Progenitor cell of endocrine pancreas (in vitro differentiated cells): ENCODE measurements at places on chromosomes 2 and 18. TPM values are rescaled to one million over a fixed set of nuclear protein-coding genes. Genes with fewer than 3 reads are reported as not detected.

DNA sequence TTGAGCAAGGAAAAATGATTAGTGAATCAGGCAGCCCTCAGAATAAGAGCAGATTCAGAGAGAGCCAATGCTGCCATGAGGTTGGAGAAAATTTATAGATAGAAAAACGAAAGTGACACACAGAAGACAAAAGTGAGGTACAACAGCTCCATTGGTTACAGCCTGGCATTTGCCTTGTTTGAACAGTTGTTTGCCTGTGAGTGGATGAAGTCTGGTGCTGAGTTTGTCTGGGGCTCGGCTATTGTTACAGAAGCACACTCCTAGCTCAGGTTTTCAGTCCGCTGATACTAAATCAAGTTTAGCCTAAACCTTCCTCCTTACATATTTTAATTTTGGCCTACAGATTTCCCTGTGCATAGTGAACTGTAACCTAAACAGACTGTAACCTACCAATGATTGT, 387.8 kb upstream of the RAB12 start:
- no peaks in the 10 kb centered on the region for H3K27me3 ChIP-seq
- no peaks in the 10 kb centered on the region for H3K36me3 ChIP-seq
- H3K27ac ChIP-seq, result no peak overlapping the region
- DNase-seq, result no peak
- H3K4me3 ChIP-seq, result no peak overlapping the region

DNA sequence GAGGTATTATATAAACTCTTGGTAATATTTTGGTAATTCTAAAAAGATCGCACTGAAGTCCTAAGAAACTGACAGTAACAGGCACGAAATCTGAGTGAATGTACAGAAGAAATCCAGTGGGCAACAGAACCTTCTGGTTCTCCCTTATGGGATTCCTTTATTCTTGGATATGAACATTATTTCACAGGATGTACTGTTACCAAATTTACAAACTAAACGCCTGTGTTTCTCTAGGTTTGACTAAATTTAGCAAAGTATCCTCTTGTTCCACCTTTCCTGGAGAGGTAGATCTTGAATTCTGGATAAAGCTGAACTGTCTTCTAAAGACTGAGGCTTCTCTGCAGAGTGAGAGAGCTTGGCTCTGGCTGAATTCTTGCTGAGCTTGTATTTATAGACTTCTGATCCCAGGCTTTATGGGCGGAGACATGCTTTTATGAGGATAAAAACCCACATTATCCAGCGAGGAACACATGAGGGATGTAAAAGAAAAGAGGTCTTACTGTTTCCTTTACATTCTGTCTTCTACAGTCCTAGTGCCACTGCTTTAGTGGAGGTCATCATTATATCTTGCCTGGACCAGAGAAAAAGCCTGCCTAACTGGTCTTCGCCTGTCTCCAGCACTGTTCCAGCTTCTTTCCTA, 220.8 kb downstream of the CDH2 start:
- no peak overlapping the region for H3K4me3 ChIP-seq
- DNase-seq, result no peak
- H3K27ac ChIP-seq, result no peak overlapping the region
- H3K4me1 ChIP-seq, result peaks cover 1% of the 10 kb centered on the region
- H3K36me3 ChIP-seq, result peaks cover 35% of the 10 kb centered on the region
- no peaks in the 10 kb centered on the region for H3K27me3 ChIP-seq

DNA sequence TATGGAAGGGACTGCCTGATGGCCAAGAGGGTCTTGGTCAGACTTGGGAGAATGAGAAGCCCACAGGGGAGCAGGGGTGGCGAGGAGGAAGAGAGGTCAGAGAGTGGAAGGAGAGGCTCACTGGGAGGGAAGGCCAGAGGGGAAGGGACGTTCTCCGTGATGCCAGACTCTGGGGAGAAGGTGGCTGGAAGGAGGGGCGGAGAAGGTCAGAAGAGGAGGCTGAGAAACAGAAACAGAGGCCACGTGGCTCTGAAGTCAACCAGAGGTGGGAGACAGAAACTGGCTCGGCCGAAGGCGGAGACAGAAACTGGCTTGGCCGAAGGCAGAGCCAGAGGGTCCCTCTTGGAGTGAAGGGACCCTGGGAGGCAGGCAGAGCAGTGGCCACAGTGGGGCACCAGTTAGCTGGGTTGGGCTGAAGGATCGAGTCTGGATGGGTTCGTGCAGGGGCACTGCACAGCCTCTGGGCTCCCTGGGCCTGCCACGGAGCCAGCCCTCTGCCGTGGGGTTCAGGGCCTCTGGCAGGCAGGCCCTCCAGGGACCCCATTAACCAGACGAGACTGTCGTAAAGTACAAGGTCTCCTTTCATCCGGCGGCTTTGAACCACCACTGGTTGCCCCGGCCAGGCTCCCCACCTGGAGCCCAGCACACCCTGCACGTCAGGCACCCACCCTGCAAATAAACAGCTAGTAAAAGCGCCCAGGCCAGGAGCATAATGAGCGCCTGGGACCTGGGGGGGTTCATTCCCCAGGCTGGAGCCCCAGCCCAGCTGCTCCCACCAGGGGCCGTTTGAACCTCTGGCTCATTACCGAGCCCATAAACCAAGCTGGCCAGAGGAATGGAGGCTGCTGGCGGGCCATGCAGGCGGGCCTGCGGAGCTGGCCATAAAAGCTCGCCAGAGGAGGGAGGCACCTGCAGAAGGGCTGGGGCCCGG, 218.8 kb downstream of the DYSF start:
- no peaks in the 10 kb centered on the region for H3K4me1 ChIP-seq

The CHMP3 gene
- total RNA-seq, result 91.2 and 94.1 TPM in 2 replicates

The CRACDL gene
- total RNA-seq, result 1.6 and 2.1 TPM in 2 replicates
